ENCODE measurements at places on chromosomes 3 and 15.
A peak's percentile ranks its signal among the peaks of the same experiment; 100 is the strongest.

DNA sequence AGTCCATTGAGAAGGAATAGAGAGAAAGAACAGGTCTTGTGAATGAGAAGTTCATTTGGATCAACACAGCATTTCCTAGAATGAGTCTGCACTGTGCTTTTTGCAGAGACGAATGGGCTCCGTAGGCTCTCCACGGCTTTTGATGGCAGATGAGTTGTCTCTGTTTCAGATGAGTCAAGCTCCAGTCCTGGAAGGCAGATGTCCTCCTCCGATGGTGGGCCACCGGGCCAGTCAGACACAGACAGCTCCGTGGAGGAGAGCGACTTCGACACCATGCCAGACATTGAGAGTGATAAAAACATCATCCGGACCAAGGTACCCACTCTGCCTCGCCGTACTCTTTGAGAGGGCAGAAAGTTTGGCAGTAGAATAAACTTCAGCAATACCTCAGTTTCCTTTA, 70.5 kb downstream of the SIDT1 start:
- DNase-seq, result no peak

- no peak for DNase-seq
Measured at GRCh38 chr15:39887832-39888231, 32.2 kb downstream of the GPR176 start.

GRCh38 chr15:47846128-47846868, 129.0 kb downstream of the SEMA6D start:
- no peak for DNase-seq

DNA sequence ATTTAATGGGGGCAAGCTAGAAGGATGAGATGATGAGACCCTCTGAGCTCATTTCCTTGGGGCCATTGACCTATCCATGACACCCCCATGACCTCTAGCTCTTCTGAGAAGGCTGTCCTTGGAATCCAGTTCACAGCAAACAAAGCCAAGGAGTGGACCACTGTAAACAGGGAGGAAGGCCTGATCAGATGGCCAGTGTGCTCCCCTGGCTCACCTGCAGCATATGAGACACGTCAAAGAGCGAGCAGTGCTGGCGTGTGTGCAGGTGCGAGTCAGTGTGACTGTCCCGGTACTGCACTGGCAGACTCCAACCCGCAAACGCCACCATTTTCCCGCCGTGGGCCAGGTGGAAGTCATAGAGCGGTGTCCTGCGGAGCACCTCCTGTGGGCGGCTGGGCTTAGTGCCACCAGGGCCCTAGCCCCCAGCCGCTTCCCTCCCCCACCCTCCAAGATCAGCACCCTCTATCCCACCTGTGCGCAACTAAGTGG, 339 bp downstream of the AMT start:
- DNase-seq, result no peak

- DNase-seq, result no peak
Measured at GRCh38 chr15:68199340-68199739, 5.8 kb downstream of the CALML4 start.

DNA sequence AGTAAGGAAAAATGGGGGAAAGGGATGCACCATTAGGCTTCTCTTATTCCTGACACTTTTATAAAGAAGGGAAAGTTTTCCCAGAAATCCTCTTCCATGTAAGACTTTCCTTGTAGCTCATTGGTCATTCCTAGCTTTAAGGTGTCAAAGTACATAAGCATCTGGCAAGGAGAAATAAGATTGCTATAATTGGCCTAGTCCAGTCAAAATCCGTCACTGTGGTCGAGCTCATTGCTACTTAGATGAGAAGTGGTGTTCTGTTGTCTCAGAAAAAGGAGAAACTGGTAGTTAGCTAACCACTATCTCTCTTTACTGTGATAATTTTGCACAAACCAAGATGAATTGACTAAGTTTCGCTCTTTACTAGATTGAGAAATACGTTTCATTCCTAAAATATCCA, 370.1 kb downstream of the CNTN4 start:
- no peak for DNase-seq

- no peak for DNase-seq
Measured at GRCh38 chr3:156513619-156514018, 41.3 kb downstream of the SSR3 start.

- DNase-seq, result no peak
Measured at GRCh38 chr3:155444771-155445170, 151.3 kb upstream of the STRIT1 start.

DNA sequence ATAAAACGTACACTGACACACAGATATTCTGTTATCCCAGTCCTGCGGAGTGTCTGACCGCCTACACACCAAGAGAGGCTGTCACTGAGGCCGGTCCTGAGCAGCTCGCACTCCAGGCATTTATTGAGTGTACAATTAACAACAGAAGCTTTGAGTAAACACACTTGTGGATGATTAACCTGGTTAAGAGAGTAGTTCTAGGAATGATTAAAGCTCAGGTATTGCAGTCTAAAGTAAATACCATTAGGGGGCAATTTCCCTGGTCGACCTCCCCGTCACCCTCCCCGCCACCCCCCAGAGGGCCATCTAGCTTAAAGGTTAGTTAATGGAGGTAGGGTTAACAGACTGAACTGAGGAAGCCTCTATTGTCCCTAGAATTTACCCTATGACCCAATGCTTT, 1278.5 kb downstream of the NSUN3 start:
- no peak for DNase-seq

GRCh38 chr15:75229191-75230015, 27.7 kb downstream of the C15orf39 start:
- no peak for DNase-seq

- DNase-seq, result no peak
Measured at GRCh38 chr3:68057637-68058320, 403.4 kb upstream of the SUCLG2 start.

- DNase-seq, result no peak
Measured at GRCh38 chr15:38961931-38962330, 397.3 kb upstream of the RASGRP1 start.

- DNase-seq, result no peak
Measured at GRCh38 chr3:110562621-110563020, 509.0 kb upstream of the NECTIN3 start.

- DNase-seq, result no peak
Measured at GRCh38 chr3:154273381-154273780, 50.9 kb downstream of the DHX36 start.

- no peak for DNase-seq
Measured at GRCh38 chr15:40550341-40551037, 14.4 kb downstream of the CCDC32 start.

DNA sequence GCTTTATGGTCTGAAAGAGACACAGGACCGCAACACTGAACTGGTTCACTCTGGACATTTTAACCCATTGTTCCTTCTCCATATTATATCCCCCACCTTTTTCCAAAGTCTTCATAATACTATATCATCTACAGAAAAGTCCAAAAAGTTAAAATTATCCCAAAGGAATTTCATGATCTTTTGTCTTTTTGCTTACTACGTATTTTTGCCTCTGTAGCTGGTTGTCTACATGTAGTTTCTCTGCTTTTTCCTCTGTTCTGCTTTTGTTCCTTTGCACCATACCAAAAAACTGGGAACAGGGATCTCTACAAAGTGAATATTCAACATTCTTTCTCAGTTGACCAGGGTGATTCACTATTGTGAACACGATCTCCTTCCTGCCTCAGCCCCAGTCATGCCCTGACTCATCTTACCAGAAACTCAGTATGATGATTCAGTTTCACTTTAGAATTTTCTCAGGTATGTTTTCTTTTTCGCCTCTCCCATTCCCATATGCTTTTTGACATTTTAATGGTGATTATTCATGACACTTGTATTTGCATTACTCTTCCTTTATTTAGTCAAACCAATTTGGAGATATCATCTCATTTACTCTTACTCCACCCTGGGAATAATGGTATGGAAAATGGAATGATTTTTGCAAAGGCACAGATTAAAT, 14.5 kb downstream of the EMC4 start:
- no peak for DNase-seq

DNA sequence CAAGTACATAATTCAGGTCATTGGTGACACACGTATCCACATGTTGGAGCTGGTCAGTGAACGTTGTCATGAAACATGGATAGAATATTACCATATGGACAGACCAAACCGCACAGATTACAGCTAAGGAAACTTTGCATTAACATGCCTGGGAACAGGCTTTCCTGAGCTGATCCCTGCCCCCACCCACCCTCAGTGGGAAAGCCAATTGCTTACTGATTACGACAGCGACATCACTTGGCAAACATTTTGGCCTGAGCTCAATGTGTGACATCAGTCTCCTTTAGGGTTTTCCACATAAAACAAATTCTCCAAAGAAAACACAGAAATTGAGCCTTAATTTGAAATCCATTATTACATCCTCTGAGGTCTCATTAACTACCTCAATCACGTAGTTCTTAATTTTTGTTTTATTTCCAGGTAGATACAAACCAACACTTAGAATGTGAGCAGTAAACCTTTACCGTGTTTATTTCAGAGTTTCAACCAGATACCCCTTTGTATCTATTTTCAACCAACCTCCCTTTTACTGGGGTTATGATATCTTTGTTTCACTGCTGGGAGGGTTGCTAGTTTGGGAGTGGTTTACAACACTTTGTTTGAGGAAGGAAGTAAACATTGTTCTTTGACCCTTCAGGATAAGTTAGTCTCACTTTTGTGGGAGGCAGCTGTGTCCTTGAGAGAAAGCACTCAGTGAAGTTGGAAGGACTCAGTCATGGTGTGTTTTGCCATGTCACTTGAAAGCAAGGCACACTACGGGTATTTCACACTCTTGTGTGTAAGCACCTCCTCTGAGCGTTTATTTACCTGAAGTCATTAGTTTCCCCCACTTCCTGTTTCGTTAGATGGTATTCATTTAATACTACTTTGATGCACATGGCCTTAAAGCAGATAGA, 103.1 kb downstream of the CMSS1 start:
- peak; percentile 5 for DNase-seq

DNA sequence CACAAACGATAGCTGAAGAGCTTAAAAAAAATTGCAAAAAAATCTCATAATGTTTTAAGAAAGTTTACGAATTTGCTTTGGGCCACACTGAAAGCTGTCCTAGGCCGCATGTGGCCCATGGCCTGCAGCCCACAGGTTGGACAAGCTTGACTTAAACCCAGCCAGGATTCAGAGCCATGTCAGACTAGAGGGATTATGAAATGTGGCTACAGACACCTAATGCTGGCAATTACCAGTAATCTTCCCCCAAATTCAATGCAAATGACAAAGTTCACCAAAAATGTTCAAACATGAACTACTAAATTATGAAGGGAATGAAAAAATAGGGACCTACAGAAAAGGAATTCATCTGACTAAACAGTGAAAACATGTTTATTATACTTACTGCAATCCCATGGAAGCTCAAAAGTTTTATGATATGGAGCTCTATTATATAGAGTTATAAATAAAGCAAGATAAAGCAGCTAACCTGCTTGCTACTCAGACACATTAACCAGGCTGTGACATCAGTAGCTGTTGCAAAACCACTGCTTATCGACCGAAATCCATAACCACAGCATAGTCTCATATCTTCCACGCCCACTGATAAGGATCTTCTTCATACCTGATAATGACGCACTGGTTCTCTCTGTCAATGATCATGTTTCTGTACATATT, 49.2 kb downstream of the LDHAL6B start:
- DNase-seq, result no peak

- DNase-seq, result no peak
Measured at GRCh38 chr3:10602769-10603768, 97.7 kb upstream of the ATP2B2 start.

GRCh38 chr3:169506956-169507355, 156.6 kb downstream of the MECOM start:
- DNase-seq, result no peak

- no peak for DNase-seq
Measured at GRCh38 chr3:5485427-5485826, 297.9 kb downstream of the EDEM1 start.

DNA sequence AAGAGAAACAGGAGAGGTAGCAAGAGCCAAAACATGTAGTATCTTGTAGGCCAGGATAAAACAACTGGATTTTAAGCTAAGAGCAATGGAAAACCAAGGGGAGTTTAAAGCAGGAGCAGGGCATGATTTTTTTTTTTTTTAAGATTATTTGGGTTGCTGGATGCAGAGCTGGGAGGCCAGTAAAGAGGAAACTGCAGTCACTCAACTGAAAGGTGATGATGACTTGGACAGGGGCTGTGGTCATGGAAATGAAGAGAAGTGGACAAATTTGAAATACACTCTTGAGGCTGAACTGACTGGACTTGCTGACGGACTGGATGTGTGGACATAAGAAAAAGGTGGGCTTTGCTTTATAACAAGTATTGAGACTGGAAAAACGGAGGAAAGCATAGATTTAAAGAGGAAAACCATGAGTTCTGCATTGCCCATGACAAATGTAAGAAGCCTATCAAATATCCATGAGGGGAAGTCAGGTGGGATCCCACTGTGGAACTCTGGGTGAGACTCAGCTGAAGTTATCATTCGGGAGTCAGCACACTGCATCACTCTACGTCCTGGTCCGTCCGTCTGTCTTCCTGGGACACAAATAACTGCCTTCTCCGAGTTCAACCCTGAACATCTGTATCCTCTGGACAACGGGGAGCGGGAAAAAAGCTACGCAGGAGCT, 688 bp downstream of the XPC start:
- DNase-seq, result no peak

GRCh38 chr3:118476885-118477618, 557.6 kb downstream of the IGSF11 start:
- DNase-seq, result no peak

DNA sequence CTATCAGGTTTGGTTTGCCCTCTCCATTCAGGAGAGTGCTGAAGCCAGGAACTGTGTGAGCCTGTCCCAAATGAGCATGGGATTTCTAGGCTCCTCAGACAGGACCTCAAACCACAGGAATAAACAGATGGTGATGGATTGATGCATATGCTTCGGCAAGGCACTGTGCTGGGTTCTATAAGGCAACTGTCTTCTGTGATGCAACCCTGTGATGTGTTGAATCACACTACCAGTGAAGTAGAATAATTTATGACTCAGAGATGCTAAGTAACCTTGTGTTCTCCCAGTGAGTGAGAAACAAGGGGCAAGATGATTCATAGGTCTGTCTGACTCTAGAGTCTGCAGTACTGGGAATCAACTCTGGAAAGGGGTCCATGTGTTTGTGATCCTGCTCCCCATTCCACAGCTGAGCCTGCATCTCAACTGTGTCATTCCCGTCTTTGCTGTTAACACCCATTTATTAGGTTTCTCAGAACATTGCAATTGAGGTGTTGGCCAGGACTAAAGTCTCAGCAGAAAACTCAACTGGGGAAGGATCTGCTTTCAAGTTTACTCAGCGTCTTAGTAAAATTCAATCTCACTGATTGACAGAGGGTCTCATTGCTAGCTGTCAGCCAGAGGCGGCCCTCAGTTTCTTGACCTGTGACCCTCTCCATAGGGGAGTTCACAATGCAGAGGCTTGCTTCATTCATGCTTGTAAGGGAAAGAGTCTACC, 510.1 kb upstream of the CFAP20DC start:
- DNase-seq, result no peak

DNA sequence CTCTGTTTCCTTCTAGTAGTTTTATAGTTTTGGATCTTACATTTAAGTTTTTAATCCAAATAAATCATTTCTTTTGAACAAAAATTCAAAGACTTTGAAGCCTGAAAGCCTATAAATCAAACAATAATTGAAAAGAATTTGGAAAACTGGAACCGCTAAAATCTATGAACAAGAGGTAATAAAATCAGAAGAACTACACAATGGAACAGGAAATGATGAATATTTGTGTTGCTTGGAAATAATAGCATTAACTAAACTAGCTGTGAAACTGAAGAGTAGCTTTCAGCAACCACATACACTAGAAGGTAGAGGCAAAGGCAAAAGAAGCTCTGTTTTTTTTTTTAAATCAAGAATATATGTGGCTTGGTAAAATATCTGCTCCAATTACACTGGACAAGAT, 147.9 kb upstream of the ABI3BP start:
- DNase-seq, result no peak
